ENCODE measurements at places on chromosomes 1 and 21.

DNA sequence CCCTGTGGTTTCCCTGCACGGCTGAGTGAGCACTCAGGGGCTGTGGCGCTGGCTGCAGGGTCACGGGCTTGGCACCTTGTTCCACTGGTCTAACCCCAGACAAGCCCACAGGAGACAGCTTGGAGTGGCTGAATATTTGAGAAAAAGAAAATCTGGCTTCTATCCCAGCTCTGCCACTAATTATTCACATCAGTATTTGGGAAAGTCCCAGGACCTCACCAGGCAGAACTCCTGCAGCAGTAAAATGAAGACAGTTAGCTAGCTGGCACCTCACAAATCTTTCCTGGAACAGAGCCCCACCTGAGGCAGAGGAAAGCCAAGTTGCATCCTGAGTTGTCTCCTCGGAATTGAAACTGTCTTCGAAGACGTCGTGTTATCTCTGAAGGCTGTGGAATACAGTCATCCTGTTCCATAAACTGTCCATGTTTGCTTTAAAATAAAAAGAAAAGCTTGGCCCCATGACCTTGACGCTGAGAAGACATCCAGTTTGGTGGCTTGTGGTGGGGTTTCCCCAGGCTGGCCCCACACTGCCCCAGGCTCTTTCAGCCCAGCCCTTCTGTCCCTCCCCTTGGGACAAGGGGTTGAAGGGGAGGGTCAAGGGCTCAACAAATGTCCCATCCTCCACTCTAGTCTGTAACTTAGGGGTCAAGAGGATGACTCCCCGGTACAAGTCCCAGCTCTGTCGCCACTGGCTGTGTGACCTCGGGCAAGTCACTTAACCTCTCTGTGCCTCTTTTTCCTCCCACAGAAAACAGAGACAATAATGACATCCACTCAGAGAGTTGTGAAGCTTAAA, 93.8 kb upstream of the TMPRSS2 start:
- no peak for DNase-seq

GRCh38 chr1:71414179-71414578, 333.3 kb upstream of the ZRANB2 start:
- DNase-seq = no peak

- no peak for DNase-seq
These were observed 14.2 kb downstream of the FCGR2B start for GRCh38 chr1:161676958-161677689.

DNA sequence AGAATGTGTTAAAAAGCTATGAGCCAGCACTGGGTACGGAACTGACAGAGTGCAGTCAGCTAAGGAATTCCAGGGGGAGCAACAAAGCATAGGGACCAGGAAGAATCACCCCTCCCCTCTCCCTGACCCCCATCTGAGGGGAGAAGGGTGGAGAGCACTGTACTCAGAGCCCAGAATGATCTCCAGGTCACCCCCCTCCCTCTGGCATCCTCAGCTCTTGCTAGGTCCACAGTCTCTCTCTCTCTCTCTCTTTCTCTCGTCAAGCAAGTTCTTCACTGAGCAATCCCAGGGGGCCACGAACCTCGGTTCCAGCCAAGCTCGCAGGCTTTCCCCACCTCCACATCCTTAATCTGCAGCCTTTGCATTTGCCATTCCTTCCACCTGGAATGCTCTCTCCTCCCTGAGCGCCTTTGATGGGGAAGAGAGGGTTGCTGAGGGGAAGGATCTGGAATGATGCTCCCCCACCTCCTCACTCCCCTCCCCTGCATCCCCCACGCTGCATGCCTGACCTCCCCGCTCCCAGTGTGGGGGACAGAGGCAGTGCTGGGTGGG, 6.7 kb upstream of the WASF2 start:
- no peak for DNase-seq

- DNase-seq = no peak
These were observed 182.5 kb upstream of the SGIP1 start for GRCh38 chr1:66351478-66351877.

All from DND-41 (cell line).